ENCODE measurements at places on chromosomes 6 and 20. TPM values are rescaled to one million over a fixed set of nuclear protein-coding genes. Genes with fewer than 3 reads are reported as not detected.

The CCN6 gene
- total RNA-seq, result not detected

The RSPO3 gene
- 86.4 TPM for total RNA-seq

The GPX5 gene
- not detected for total RNA-seq

The AIF1 gene
- not detected for total RNA-seq

The VSX1 gene
- 1.6 TPM for total RNA-seq

The CNPY3 gene
- 36.6 TPM for total RNA-seq

The FHL5 gene
- total RNA-seq, result not detected

The DAAM2 gene
- total RNA-seq, result not detected

The OR12D3 gene
- not detected for total RNA-seq

The CTNNBL1 gene
- 64.1 TPM for total RNA-seq

The ZMYND8 gene
- total RNA-seq, result 9.5 TPM

The NNAT gene
- total RNA-seq, result not detected

The ZNF831 gene
- not detected for total RNA-seq

The IL20RA gene
- not detected for total RNA-seq

The GGTLC1 gene
- total RNA-seq, result not detected

The CGA gene
- total RNA-seq, result 0.29 TPM

The PLCB1 gene
- 0.26 TPM for total RNA-seq

The TFAP2A gene
- 16.4 TPM for total RNA-seq

The CLDN20 gene
- total RNA-seq, result not detected

The RAD21L1 gene
- total RNA-seq, result not detected

The IMPG1 gene
- total RNA-seq, result not detected

The TNF gene
- 0.10 TPM for total RNA-seq

The RAMACL gene
- total RNA-seq, result not detected

The TBXT gene
- total RNA-seq, result not detected

The MARCKS gene
- total RNA-seq, result 10.6 TPM

The ASIP gene
- not detected for total RNA-seq

The SOX4 gene
- 7.6 TPM for total RNA-seq

The RPS6KA2 gene
- total RNA-seq, result 0.07 TPM

The TFEB gene
- 4.9 TPM for total RNA-seq
